Endothelial cell (in vitro differentiated cells): ENCODE measurements at places on chromosomes 16 and 17.
A peak's percentile ranks its signal among the peaks of the same experiment; 100 is the strongest.

DNA sequence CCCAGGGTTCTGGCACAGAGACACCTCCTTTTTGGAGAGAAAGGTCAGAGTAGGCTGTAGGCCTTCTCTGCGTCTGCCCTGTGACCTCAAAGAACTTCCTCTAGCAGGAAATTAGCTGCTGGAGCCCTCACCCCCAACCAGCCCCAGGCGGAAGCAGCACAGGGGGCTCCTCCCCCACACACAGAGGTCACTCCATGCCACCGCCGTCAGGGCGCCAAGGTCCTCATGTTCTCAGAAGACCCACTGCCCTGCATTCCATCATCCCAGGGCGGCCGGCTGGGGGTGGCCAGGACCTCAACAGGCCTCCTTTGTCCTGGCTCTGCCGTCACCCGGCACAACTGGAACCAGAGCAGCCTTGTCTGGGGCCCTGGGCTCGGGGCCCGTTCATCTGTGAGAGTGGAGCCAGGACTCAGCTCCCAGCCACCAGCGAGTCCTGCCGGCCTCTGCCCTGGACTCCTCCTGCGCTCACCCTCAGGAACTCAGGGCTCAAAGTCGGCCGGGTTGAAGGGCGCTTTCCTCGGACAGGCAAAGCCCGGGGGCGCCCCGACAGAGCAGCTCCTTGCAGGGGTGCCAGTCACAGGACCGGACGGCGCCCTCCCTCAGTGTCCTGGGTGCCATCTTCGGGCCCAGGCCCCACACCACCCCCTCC is 1.2 kb downstream of the TMC6 start:
- peak; percentile 53 for DNase-seq

GRCh38 chr16:88803264-88803987 is at the start of gene CDT1:
TSS of gene CDT1 (plus strand) at chr16:88803789. CDS start at chr16:88803832, 43 bp downstream.
- DNase-seq = peak; percentile 86

DNA sequence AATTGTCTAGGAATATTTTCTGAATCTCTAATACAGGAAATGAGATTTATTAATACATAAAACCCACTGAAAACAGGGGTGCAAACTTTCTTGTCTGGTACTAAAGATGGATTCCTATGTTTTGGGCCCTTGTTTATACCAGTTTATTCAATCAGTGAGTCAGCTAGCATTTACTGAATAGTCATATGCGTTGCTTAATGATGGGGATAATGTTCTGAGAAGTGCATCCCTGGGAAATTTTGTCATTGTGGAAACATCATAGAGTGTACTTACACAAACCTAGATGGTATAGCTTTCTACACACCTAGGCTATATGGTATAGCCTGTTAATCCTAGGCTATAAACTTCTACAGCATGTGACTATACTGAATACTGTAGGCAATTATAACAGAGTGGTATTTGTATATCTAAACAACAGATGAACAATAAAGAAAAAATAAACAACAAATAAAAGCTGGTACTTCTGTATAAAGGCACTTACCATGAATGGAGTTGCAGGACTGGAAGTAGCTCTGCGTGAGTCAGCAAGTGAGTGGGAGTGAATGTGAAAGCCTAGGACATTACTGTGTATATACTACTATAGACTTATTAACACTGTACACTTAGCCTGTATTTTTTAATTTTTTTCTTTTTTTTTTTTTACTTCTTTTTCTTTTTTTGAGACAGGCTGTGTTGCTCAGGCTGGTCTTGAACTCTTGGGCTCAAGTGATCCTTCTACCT is 63.7 kb downstream of the SIAH1 start:
- DNase-seq = no peak

- DNase-seq = no peak
These were observed 1.8 kb downstream of the CORO6 start for GRCh38 chr17:29620779-29621500.

DNA sequence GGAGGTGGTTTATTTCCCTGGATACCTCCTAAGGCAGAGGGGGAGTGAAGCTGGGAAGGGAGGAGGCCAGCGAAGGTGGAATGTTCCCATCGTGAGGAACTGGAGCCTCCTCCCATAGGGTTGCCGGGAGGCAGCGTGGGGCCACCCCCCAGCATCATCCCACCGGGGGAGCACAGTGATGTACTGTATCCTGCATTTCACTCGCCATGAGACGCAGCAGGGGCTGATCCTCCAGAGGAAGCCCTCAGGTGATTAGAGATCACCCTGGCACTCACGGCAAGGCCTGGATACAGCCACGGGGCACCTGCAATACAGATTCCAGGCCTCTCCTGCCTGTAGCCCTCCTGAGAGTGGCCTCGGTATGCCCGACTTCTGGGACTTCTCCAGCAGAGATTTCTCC is 25.5 kb upstream of the BEAN1 start:
- no peak for DNase-seq
